Activated T-helper 2 cell treated with anti-CD3 and anti-CD28 coated beads, Interferon-gamma antibody, Interleukin-2, Interleukin-4, amounts not matched to agents 10 μg/mL and 5 μg/mL and 100 μg/mL, durations not matched to agents 14 hours and 24 hours and 36 hours (primary cell): ENCODE measurements at places on chromosomes 5 and 9. TPM values are rescaled to one million over a fixed set of nuclear protein-coding genes. Genes with fewer than 3 reads are reported as not detected.

- DNase-seq = no peak
These were observed 25.7 kb upstream of the NOTCH1 start for GRCh38 chr9:136571531-136571930.

DNA sequence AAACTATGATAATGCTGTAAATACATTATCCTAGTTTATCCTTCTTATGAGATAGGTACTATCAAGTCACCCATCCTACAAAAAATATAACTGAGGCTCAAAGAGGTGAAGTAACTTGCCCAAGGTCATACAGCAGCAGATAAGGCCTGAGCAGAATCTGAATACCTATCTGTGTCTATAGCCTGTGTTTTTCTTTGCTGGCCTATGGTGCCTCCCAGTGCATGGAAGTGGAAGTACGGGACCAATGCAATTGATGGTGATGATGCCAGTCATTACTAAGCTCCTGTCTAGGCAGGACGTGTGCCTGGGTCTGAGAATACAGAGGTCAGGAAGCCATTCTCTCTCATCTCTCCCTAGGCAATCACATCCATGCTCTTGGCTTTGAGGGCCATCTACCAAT is 67.8 kb downstream of the FAT2 start:
- DNase-seq = peak; percentile 26

DNA sequence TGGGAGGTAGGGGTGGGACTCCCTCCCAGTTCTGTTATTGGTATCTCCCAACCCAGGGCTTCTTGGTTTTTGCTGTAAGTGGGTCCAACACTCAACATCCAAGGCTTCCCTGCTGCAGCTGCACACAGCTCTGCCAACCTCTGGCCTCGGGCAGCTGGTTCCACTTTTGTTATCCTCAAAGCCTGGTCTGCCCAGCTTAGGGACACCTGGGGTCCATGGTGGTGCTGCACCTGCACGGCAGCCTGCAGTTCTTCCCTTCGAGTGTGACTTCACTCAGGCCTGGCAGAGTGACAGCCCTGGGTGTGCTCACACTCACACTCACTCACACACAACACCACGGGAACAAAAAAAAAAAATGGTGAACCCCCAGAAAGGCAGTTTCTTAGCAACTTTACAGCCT is 15.3 kb upstream of the SAP30L start:
- no peak for DNase-seq

Gene HTR1A
- not detected in 2 replicates for total RNA-seq
